ENCODE measurements at places on chromosomes 2 and 18.

DNA sequence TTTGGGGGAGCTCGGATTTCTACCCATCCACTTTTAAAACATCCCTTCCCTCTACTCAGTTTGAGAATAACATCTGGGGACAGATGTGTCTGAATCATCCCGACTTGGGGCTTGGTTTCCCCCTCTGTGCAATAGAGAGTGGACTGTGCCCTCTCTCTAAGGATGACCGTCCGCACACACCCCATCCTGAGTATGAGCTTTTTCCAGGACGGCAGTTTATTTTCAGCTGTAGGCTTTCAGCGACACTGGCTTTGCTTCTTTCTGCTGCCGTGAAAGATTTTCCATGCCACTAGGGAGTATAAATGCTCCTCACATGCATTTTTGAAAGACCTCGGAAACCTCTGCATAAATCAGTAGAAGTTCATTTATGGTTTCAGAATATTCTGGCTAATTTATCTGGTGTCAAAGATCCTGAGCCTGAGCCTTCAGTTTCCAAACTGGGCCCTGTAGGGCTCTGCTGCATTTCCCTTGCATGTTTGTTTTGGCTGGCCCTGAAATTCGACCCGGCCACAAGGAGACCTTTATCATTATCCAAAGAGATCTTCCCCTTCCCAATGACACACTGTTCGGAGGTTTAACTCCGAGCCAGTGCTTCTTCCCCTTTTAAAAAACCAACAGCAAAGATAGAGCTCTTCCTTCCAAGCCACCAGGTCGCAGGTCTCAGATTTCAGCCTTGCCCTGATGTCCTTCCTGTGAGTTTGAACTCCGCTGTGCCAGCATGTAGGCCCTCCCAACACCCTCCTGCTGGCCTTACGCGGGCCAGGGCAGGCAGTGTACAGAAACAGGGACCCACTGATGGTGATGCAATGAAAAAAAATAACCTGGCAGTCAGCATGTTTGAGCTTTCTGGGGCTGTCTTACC lies 53.3 kb downstream of the FECH start:
- DNase-seq: no peak

- no peak for DNase-seq
These were observed 1.3 kb downstream of the TANC1 start for GRCh38 chr2:158969715-158970240.

DNA sequence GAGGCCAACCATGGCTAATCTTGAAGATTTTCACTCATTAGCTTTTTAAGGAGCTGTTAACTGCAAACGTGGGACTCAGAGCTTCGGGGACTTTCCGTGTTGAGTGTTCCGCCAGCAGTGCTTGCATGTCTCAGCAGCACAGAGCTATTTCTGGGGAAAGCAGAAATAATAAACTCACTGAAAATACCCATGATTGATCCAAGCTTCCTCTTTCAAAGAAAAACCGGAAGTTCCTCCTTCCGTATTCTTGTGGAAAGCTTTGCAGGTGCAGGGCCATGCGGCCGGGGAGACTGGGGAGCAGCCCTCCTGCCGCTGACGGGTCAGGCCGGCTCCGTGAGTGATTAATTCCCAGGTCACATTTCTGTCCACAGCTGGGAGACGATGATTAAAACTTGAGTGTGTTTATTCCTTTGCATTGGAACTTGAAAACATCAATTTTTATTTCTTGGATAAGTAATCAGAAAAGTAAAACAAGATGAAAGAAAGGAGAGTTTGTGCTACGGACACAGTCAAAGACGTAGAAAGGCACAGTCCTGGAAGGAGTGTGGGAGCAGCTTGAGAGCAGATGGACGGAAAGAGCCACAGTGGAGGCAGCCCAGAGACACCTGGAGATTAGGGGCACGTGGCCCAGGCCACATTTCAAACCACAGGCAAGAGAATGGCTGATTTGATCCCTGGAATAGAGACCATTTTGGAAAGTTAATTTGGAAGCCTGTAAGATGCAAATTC lies 54.2 kb upstream of the CTDP1 start:
- DNase-seq: no peak

DNA sequence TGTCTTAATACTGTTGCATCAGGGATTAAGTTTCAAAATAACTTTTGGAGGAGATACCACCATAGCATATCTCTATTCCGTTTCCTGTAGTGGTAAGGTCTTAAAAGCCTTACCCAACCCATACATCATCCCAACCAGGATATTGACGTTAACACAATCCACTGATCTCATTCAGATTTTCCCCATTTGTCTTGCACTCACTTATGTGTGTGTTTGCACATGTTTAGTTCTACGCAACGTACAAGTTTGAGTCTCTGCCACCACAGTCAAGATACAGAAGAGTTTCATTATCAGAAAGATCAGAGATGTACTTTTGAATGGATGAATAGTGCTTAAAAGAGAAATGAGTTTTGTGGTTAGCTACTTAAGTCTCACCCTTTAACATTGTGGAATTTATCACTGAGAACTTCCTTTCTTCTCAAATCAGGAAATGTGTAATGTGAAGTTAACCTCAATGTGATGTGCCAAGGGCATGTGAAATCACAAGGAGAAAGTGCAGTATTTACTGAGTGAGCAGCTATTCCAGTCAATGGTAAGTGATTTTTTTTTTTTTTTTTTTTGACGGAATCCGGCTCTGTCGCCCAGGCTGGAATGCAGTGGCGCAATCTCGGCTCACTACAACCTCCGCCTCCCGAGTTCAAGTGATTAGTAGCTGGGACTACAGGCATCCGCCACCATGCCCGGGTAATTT lies 69.2 kb upstream of the EPHA4 start:
- no peak for DNase-seq

DNA sequence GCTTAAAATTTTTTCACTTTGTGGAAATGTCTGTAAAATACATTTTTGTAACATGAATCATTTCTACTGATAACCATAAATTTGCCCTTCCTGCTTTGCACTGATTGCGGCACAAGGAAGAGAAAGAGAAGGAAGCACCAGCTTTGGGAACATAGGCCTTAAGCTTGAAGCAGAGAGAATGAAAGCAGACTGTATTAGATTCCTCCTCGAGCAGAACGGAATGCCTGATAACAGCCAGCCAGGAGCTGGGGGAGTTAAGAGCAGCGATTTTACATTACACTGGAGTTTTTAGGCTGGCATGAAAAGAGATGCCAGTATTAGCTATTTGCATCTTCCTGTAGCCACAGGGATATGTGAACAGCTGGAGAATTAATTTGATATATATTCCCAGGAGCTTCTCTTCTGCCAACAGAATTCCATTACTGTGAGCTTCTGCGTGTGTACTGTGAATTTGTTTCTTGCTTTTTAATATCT lies 33.5 kb downstream of the CRIM1 start:
- no peak for DNase-seq

DNA sequence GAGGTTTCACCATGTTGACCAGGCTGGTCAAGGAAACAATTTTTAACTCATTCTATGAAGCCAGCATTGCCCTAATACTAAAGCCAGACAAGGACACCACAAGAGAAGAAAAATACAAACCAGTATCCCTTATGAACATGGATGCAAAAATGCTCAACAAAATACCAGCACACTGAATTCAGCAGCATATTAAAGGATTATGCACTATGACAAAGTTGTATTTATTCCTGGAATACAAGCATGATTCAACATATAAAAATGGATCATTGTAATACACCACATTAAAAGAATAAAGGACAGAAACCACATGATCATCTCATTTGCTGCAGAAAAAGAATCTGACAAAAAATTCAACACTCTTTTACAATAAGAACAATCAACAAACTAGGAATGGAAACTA lies 138.7 kb downstream of the RAB3GAP1 start:
- no peak for DNase-seq

DNA sequence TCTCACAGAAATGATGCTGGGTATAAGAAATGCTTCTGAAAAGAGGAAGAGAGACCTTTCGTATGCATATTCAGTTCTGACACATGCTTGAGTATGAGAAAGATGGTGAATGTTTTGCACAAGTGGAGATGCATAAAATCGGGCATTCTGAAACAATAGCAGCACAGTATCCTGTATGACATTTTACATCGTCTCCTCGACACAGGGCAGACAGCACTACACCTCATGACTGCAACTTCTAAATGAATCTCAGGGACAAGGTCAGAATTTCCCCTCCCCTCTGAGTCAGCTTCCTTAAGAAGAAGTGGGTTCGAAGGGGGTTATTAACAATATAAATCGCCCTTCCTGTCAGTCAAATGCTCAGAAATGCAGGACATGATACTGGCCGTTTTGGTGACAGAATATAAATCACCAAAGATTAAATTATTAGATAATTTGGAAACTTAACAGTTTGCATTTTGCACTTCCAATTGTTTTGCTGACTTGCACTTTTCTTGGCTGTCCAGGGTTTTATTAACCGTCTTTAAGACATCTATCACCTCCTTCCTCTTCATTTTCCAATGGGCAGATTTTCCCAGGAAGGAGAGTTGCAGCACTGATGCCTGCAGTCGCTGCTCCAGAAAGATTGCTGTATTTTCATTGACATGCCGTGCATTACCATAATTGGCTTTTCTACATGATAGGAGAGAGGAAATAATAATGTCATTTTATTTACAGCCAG lies 57.2 kb downstream of the TSHZ1 start:
- DNase-seq: no peak

DNA sequence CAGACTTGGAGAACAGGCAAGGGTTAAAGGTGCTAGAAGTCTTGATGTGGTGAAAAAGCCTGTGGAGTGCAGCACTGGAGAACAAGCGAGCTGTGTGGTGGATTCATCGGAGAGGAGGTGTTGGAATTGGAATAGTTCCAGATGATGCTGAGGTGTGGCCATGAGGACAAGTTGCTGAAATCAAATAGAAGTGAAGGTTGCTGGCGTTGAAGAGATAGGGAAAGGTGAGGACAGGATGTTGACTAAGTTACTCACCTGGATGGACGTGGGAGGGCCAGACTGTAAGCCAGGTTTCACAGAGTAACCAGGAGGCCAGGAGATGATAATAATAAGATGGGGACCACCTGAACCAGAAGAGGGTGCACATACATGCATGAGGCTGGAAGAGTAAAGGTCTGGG lies 173.4 kb downstream of the DIS3L2 start:
- no peak for DNase-seq

- no peak for DNase-seq
These were observed 86.4 kb upstream of the SLC35G4 start for GRCh38 chr18:11522992-11523391.

DNA sequence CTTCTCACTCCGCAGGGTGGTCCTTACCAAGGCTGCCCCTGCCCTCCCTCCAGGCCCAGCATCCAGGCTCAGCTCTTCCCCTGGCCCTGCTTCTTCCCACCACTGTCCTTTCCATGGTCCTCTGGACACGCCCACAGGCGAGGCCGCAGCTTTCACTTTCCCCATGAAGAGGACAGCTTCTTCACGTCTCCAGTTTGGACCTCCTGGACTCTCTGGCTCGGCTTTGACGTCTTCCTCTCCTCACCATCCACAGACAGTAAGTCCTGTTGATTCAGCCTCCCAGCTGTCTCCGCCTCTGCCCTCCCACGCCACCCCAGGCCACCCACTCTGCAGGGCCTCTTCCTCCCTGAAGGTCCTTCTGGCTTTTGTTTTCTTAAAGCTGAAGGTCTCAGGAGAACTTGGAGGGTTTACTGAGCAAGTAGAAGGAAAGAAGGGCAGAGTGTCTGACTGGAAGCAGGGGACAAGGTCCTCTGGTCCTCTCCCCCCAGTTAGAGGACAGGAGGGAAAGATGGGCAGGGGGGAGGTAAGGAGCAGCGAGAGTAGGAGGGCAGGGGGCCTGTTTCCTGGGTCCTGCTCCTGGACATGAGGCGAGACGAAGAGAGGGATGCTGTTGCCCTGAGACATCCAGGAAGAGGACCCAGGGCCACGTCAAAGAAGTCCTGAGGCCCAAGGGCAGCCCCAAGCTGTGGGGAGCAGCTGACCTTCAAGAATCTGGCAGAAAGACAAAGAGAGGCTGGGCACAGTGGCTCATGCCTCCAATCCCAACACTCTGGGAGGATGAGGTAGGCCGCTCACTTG lies 24.7 kb upstream of the NMUR1 start:
- DNase-seq: no peak

- no peak for DNase-seq
These were observed 116.3 kb downstream of the ZBTB7C start for GRCh38 chr18:48292782-48293424.

- no peak for DNase-seq
These were observed 37.5 kb downstream of the PSME4 start for GRCh38 chr2:53933329-53933728.

All from stimulated activated CD8-positive, alpha-beta memory T cell treated with anti-CD3 and anti-CD28 coated beads, Interleukin-2, amount 100 ng/mL, for 1 hour (primary cell).